Stimulated activated CD8-positive, alpha-beta memory T cell treated with anti-CD3 and anti-CD28 coated beads, Interleukin-2, amount 100 ng/mL, for 1 hour (primary cell): ENCODE measurements at places on chromosomes 13 and 19.

- DNase-seq: no peak
Measured at GRCh38 chr13:113474179-113474578, 16.3 kb downstream of the DCUN1D2 start.

- DNase-seq: no peak
Measured at GRCh38 chr19:44648631-44649251, 5.0 kb downstream of the PVR start.

- no peak for DNase-seq
Measured at GRCh38 chr13:112545856-112546255, 42.1 kb downstream of the TUBGCP3 start.

DNA sequence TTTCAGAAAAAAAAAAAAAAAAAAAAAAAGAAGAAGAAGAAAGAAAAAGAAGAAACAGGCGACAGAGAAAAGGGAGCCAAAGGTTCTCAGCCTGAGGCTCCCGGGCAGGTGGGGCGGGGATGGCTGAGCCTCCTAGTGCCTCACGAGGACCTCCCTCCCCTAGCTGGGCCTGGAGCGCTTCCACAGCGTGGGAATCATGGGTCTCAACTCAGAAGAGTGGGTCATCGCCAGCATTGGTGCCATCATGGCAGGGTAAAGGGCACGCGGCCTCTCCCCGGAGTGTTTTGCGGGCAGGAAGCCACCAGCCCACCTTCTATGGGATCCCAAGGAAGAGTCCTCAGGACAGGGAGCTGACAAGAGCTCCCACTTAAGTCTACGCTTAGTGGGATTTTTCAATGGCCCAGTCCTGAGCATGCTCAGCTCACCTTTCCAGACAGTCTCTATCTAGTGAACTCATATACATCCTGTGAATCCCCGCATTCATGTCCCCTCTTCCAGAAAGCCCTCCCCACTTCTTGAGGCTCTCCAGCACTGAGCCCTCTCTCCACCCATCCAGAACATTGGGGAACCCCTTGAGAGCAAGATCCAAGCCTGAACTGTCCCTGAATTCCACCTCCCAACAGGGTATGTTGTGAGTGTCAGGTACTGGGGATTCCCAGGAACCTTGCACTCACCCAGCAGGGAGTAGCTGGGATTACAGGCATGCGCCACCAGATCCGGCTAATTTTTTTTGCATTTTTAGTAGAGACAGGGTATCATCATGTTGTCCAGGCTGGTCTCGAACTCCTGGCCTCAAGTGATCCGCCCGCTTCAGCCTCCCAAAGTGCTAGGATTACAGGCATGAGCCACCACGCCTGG is 69.6 kb downstream of the ACSBG2 start:
- no peak for DNase-seq

GRCh38 chr19:27972291-27973040 is 1240.5 kb downstream of the UQCRFS1 start:
- no peak for DNase-seq

- no peak for DNase-seq
Measured at GRCh38 chr19:4360641-4361151, 17.3 kb downstream of the MPND start.

DNA sequence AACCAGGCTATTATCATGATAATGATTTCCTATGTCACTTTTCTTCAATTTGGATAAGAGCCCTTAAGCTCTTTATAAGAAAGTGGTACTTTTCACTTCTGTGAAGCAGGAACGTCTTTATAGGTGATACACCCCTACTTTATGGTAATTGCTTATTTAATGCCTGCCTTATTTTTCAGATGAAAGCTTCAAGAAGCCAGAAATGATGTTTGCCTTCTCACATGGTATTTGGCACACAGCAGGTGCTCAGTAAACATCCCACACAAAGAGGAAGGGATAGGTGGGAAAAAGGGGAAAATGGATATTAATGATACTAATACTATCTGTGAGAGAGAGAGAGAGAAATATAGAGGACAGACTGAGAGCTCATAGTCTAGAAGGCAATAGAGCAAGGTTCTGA is 29.0 kb upstream of the WASF3 start:
- DNase-seq: no peak

- DNase-seq: no peak
Measured at GRCh38 chr19:48868114-48868886, at the start of gene PLEKHA4. TSS of gene PLEKHA4 (minus strand) at chr19:48868617. CDS start at chr19:48867620, 997 bp downstream.

DNA sequence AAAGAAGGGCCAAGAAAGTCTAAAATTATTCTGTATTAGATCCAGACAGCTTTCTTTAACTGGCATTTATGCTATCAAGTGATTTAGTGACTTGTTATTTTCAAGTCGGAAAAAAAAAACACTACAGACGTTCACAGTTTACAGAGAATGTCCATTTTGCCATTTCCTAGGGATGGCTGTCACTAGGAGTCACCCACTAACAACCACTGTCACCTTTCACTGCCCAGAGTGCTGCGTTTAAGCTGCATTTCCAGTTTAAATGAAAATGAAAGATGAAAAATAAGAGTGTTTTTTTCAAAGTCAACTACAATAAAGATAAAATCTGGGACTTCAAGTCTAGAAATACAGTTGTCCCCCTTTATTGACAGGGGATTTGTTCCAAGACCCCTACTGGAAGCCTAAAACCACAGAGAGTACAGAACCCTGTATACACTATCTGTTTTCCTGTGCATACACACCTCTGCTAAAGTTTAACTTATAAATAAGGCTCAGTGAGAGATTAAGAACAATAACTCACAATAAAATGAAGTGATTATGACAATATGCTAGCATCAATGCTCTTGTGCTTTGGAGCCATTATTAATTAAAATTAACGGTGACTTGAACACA is 112.5 kb downstream of the SACS start:
- no peak for DNase-seq

- DNase-seq: no peak
Measured at GRCh38 chr13:30362869-30363268, 55.5 kb upstream of the KATNAL1 start.

GRCh38 chr19:55118401-55118991 is 1.1 kb upstream of the PPP1R12C start:
- DNase-seq: no peak

- DNase-seq: no peak
Measured at GRCh38 chr19:39524495-39524894, 8.2 kb downstream of the EID2B start.

DNA sequence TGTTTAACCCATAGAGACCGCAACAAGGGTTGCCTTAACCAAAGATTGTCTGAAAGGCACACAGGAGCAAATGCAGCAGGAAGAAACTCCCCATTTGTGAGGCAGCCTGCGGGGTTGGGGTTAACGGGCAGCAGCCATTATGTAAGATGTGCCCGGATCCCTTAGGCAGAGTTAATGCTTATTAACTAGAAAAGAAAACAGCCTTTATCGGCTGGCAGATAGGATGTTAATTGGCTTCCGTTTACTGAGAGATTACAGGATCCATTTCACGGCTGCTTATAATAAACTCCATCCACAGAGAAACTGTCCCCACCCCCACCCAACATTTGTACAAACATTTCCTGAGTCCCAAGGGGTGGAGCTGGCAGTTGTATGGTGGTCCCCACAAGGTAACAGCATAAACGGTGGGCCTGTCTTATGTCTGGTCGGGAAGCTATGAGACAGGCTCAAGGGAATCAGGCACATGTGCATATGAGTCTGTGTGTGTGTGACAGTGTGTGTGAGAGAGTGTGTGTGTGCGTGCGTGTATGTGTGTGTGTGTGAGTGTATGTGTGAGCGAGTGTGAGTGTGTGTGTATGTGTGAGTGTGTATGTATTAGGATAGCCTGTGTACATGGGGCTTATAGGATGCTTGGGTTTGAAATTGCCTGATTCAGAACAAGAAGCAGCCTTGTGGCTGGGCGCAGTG is 10.5 kb downstream of the SLC25A42 start:
- DNase-seq: no peak

DNA sequence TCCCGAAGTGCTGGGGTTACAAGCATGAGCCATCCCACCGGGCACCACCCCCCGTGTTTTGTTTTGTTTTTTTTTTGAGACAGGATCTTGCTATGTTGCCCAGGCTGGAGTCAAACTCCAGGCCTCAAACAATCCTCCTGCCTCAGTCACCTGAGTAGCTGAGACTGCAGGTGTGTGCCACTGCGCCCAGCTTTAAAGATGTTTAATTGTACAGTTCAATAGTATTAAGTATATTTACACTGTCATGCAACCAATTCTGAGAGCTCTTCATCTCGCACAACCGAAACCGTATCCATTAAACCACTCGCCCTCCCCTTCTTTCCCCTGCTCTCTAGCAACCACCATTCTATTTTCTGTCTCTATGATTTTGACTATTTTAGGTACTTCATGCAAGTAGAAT is 15.6 kb downstream of the NUCB1 start:
- no peak for DNase-seq

GRCh38 chr19:47697863-47698609 is 15.2 kb upstream of the EHD2 start:
- peak; percentile 11 for DNase-seq

DNA sequence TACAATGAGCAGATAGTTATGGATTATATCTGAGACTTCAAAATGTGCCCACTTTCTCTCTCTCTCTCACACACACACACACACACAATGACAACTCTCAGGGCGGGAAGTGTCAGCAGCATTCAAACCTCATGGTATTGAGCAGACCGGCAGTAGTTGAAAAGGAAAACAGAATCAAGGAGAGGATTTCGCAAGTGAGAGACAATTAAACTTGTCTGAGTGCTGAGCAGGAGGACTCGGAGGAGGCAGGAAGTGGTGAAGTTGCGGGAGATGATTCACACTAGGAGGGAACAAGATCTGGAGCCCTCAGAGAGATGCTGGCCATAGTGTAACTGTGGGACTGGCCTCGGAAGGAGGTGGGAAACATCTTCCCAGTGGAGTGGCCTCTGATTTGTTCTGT is 353.1 kb downstream of the EFNB2 start:
- DNase-seq: no peak

GRCh38 chr19:43634872-43635560 is 4.6 kb downstream of the CADM4 start:
- no peak for DNase-seq

- DNase-seq: no peak
Measured at GRCh38 chr19:47890865-47891621, 4.9 kb upstream of the SULT2A1 start.

DNA sequence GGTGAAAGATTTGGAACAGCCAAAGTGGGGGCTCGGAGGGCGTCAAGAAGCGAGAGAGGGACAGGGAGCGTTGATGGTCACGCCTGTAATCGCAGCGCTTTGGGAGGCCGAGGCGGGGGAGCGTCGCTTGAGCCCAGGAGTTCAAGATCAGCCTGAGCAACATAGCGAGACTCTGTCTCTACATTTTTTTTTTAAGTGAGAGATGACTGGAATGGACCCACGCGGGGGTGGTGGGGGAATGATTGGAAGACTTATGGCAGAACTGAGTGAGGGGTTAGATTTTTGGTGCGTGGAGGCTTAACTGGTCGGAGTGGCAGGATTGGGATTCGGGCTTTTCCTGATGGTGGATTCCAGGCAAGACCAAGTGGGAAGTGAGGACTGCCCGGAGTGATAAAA is 725 bp downstream of the PSMD8 start:
- no peak for DNase-seq

DNA sequence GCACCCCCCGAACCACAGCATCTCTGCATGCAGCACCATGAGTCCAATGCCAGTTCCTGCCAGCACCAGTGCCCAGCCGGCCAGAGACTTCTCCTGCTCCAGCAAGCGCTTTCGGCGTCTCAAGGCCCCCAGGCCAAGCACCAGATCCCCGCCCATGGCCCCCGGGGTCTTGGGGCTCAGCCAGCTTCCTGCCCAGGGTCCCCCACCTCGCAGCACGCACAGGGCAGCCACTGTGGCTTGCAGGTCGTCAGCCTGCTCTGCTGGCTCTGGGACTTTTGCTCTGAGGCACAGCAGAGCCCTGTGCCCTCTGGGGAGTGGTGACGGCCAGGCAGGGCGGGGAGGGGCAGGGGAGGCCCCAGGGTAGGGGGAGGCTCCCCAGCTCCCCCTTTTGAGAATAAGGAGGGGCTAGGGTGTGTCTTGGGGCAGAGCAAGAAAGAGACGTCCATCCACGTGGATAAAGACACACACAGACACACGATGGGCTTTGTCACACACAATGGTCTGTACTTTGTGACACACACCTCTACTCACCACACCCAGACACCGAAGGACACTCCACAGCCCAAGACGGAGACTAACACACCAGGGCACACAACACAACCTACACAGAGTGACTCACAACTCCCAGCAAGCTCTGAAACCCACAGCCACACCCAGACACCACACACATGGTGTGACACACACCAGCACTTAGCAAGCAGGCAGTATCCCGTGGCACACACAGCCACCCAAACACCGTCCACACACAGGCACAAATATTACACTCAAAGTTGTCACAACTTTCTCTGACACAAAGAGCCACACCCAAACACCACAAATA is at the start of gene KCNN4:
KCNN4 (minus strand) TSS at position 268 of the 820 bp plus-strand sequence; CDS start at position 156, 112 bp downstream.
- DNase-seq: no peak

GRCh38 chr19:32526895-32527294 is 54.1 kb upstream of the PDCD5 start:
- DNase-seq: no peak

DNA sequence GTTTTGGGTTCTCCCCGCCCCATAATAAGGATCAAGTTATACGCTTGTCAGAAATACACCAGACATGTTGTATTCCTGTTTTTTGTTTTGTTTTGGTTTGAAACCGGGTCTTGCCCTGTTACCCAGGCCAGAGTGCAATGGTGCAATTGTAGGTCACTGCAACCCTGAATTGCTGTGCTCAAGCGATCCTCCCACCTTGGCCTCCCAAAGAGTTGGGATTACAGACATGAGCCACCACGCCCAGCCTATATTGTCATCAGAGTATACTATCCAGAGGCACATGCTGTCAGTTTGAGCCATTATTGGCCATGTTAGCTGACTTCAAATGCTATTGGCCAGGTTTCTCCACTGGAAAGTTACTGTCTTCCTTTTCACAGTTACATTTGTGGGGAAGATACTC is 9.8 kb downstream of the SAFB start:
- DNase-seq: no peak

DNA sequence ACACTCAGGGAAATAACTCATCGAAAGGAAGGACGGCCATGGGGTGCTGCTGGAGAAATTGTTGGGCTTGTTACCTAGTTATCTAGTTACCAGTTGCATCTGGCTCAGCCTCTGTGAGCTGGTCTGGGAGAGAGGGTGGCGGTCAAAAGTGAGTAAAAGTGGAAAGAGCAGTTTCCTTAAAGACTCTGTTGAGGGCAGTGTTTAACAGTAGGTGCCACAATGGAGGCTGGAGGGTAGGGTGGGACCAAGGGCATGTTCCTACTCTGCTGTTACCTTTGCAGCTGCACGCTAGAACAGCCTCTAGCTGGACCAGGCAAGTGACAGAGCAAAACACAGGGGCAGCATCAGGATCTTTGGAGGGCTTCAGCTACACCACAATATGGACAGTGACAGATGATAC is 228.8 kb upstream of the STARD13 start:
- no peak for DNase-seq

- DNase-seq: no peak
Measured at GRCh38 chr19:18851673-18852325, 20.0 kb downstream of the UPF1 start.
